ENCODE measurements at places on chromosomes 12 and 14. TPM values are rescaled to one million over a fixed set of nuclear protein-coding genes. Genes with fewer than 3 reads are reported as not detected.

DNA sequence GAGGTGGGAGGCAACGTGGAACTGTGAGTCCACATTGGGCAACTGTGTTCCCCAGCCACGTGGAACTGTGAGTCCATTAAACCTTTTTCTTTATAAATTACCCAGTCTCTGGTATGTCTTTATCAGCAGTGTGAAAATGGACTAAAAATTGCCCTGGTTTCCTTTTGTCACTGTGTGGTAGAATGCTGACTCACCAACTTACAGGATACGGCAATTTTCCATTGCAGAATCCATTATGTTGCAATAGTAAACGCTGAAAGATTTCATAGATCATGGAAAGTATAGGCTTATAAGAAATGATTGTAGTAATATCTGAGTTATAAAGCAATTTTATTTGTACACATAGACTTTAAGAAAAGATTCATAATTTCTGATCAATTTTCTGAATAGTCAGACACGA, 93.0 kb downstream of the GTF2A1 start:
- peak; percentile 4 for DNase-seq

Gene SLC6A15
- total RNA-seq = 0.27 TPM

DNA sequence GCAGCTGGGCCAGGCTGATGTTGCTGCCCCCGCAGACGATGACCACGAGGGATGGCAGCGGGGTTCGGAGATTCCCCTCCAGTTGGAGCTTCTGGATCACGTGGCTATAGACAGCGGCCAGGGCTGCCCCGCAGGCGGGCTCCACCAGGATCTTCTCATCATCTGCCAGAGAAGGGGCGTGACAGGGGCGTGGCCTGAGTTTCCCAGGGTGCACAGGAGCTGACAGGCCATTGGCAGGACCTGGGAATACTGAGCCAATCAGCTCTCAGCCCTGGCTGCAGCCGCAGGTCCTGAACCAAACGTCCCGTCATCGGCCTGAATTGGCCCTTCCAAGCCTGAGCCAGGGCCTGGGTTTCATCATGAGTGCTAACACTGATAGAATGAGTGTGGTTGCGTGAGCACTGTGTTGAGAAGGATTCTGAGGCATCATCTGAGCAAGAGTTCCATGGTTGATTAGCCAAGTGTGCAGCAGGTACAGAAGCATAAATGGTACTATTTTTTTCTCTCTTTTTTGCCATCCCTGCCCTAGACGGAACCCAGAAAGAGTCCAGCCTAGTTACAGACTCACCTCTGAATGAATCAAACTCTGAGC, 10.6 kb downstream of the SDS start:
- DNase-seq = no peak

DNA sequence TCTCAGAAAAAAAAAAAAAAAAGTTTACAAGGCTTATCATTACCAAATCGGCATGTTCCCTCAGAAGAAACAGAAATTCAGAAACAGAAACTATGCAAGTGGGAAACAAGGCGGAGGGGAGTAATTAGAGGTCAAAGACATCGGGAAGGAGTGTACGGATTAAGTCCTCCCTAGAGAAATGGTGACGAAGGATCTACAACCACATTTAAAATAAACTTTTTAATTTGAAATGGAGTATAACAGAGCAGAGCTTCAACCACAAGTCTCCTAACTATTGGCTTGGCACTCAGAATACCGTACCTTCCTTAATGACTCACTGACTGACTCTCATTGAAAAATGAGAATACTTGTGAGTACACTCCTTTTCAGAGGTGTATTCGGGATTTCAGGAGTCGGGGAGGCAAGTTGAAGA, 908 bp downstream of the ENTPD5 start:
- DNase-seq = peak; percentile 82

GRCh38 chr12:12480074-12480473, 82.6 kb downstream of the DUSP16 start:
- no peak for DNase-seq

- peak; percentile 5 for DNase-seq
Measured at GRCh38 chr12:2796187-2796666, 1.5 kb downstream of the FKBP4 start.

GRCh38 chr14:75625034-75625433, 35.6 kb downstream of the ERG28 start:
- DNase-seq = no peak

- DNase-seq = peak; percentile 56
Measured at GRCh38 chr14:91140672-91141071, 26.8 kb downstream of the DGLUCY start.

DNA sequence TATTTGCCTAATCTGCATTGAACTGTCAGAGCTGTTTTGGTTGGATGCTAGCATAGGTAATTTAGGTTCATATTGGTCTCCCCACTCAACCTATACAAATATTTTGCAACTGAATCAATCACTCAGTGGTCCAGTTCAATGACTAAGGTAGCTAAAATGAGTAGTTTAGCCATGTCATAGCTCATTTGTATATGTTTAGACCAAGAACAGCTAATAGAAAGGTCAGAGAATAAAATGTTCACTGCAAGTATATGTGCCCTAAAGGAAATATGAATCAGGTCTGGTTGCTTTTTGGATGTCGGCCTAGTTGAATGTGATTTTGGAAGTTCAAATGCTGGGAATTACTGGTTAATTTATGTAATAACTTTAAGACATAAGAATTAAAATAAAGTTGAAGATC, 883.9 kb downstream of the LRFN5 start:
- DNase-seq = no peak

Measured in M059J (cell line).